ENCODE measurements at places on chromosomes 11 and 22.
A peak's percentile ranks its signal among the peaks of the same experiment; 100 is the strongest.

- no peak for DNase-seq
Observed at GRCh38 chr11:6062691-6063358, 32.3 kb upstream of the OR56A1 start.

DNA sequence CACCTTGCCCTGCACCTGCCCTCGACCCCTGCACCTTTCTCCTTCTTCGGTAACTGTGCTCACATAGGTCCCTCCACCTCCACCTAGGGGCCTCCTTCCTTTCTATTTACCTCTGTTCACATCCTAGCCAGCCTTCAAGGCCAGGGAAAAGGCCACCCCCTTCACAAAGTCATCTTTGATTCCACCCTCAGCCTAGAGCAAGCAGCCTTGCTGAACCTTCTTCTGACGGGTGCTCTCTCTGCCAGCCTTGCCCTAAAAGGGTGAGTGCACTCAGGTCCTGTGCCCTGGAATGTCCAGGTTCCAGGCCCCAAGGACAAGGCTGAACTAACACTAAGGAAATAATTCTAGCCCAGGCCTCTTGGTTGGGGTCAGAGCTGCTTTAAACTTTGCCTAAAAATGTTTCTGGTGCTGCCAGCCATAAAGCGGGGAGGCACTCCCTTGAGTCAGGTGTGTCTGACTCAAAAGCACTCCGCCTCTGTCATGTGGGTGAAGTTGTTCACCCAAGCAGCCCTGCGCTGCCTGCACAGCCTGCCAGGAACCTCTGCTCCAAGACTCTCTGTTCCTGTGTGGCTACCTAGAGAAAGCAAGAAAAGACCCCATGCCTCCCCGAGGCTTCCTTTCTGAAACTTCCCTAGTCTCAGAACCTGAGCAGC is 9.2 kb upstream of the FAM83F start:
- no peak for DNase-seq

- DNase-seq: no peak
Observed at GRCh38 chr11:58494101-58494500, 13.8 kb downstream of the OR5B21 start.

- no peak for DNase-seq
Observed at GRCh38 chr11:23099256-23099655, 239.0 kb upstream of the CCDC179 start.

DNA sequence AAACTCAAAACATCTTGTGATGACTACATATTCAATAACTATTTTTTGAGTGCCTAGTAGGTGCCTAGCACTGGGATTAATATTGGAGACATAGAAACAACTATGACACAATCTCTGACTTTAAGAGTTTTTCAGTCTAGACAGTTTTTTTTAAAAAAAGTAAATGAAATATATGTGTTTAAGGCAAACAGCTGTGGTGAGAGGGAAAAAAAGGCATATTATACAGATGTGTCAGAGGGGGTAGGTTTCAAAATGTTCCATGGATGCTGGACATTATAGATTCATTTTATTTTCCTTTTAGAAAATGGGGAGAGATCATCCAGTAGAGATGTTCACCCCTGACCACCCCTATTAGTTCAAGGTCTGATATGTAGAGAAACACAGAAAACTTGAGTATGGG is 90.8 kb downstream of the LUZP2 start:
- DNase-seq: peak; percentile 22

GRCh38 chr22:18929459-18929858 is 6.6 kb downstream of the PRODH start:
- no peak for DNase-seq

- no peak for DNase-seq
Observed at GRCh38 chr11:118264569-118265465, 720 bp upstream of the MPZL2 start.

GRCh38 chr11:15539645-15540044 is 424.9 kb downstream of the INSC start:
- no peak for DNase-seq

GRCh38 chr11:69382131-69383128 is 88.5 kb downstream of the MYEOV start:
- DNase-seq: no peak

- DNase-seq: peak; percentile 70
Observed at GRCh38 chr11:123061403-123062157, at the start of gene HSPA8. Gene HSPA8 (minus strand): TSS chr11:123062136. CDS start chr11:123061324, 812 bp downstream.

- DNase-seq: no peak
Observed at GRCh38 chr22:36395055-36395849, 7.5 kb upstream of the MYH9 start.

GRCh38 chr11:10605941-10606381 is 37.5 kb upstream of the LYVE1 start:
- DNase-seq: peak; percentile 82

DNA sequence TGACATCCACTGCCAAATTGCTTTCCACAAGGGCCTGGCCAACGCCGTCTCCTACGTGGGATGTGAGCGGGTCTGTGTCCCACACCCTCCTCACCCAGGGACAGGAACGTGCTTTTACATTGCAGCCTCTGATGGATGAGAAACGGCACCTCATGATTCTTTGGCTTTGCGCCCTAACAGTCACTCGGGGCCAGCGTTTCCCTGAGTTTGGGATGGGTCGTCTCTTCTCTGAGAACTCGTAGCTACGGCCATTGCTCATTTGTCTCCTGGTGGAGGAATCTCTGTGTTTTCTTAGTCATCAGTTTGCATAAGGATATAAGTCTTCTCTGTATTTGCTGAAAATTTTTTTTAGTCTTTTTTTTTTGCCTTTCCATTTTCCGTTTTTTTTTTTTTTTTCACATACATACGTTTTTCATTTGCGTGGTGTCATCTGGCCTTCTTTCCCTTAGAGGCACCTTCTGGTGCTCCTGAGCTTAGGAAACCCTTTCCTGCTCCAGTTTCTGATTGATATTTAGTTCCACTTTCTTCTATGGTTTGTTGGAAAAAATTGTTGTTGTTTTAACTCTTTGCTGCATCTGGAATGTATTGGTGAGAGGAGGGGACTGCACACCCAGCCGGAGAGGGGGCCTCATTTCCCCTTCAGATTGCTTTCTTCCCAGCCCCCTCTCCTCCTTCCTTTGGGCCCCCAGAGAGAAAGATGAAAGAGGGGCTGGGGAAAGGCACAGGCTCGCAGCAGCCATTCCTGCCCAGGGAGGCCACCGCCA is 12.0 kb downstream of the TNNT3 start:
- DNase-seq: no peak

DNA sequence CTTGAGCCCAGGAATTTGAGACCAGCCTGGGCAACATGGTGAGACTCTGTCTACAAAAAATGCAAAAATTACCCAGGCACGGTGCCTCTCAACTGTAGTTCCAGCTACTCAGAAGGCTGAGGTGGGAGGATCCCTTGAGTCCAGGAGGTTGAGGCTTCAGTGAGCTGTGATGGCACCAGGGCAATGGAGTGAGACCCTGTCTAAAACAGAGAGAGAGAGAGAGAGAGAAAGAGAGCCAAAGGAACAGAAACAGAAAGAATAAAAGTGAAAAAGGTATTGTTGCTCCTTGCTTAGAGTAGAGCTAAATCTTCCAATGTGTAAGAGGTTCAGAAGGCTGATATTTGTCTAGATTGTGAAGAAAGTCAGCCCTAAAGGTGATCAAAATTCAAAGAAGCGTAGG is 8.9 kb upstream of the ETS1 start:
- DNase-seq: no peak

GRCh38 chr11:121482231-121483129 is 29.7 kb upstream of the SORL1-AS1 start:
- DNase-seq: no peak

Data from mesenchymal stem cell (in vitro differentiated cells and primary cell).